ENCODE measurements at places on chromosomes 16 and 17. TPM values are rescaled to one million over a fixed set of nuclear protein-coding genes. Genes with fewer than 3 reads are reported as not detected.

Gene CHRNE
- 0.31 TPM for total RNA-seq

Gene ABCA8
- 0.25 TPM for total RNA-seq

Gene CLEC18B
- 0.49 TPM for total RNA-seq

Gene GAS7
- total RNA-seq, result 3.7 TPM

Gene MRC2
- 1.8 TPM for total RNA-seq

Gene TOX3
- total RNA-seq, result not detected

Gene HCRT
- total RNA-seq, result not detected

Gene AXIN2
- total RNA-seq, result 1.4 TPM

Gene KRTAP2-3
- total RNA-seq, result not detected

Gene FOXN1
- total RNA-seq, result not detected

Gene KRTAP4-1
- total RNA-seq, result not detected

Gene CDC27
- total RNA-seq, result 142 TPM

Gene ENPP7
- not detected for total RNA-seq

Gene PRCD
- total RNA-seq, result 0.49 TPM

Gene NPIPB13
- total RNA-seq, result 6.2 TPM

Gene TEKT1
- not detected for total RNA-seq

Gene KRTAP1-5
- total RNA-seq, result not detected

Gene BIRC5
- 36.3 TPM for total RNA-seq

Gene KRT33B
- total RNA-seq, result not detected

Gene ZNF629
- total RNA-seq, result 6.2 TPM

Gene KCNG4
- total RNA-seq, result not detected

Gene KRT39
- not detected for total RNA-seq

Gene RNF222
- not detected for total RNA-seq

Gene PVALEF
- not detected for total RNA-seq

Gene CRAMP1
- total RNA-seq, result 6.0 TPM

Gene TBC1D3K
- total RNA-seq, result not detected

Gene MVP
- total RNA-seq, result 223 TPM

Gene KIF18B
- 2.8 TPM for total RNA-seq

Gene CMTM2
- not detected for total RNA-seq

Gene SBK1
- total RNA-seq, result under 0.01 TPM

Gene RCVRN
- total RNA-seq, result not detected

Gene CENPV
- total RNA-seq, result 7.1 TPM

Gene CCDC40
- total RNA-seq, result 3.2 TPM

Gene C17orf78
- total RNA-seq, result not detected

Gene DNAI2
- total RNA-seq, result not detected

Gene ANKRD40CL
- not detected for total RNA-seq

Gene KRTAP1-1
- not detected for total RNA-seq

Gene OMG
- total RNA-seq, result 6.0 TPM

Gene TEKT5
- total RNA-seq, result not detected

Gene USP43
- total RNA-seq, result not detected

Gene CD300LB
- total RNA-seq, result not detected

Gene ECI1
- 19.2 TPM for total RNA-seq

Gene PAFAH1B1
- total RNA-seq, result 151 TPM

Gene ATP2C2
- total RNA-seq, result under 0.01 TPM

Gene SLC6A2
- total RNA-seq, result 0.38 TPM

Gene IRX5
- 0.16 TPM for total RNA-seq

Gene CLDN7
- 0.82 TPM for total RNA-seq

Gene RNF167
- 18.6 TPM for total RNA-seq

Gene TVP23C
- 42.0 TPM for total RNA-seq

Gene TSPAN10
- 1.3 TPM for total RNA-seq

Gene KRT13
- total RNA-seq, result not detected

Gene KATNIP
- total RNA-seq, result 36.9 TPM

Gene UNC45B
- total RNA-seq, result under 0.01 TPM

Gene CPPED1
- total RNA-seq, result 29.8 TPM

Gene FBXO39
- 7.1 TPM for total RNA-seq

Gene MAP2K6
- 2.9 TPM for total RNA-seq

Gene BRIP1
- total RNA-seq, result 10.3 TPM
